ENCODE measurements at places on chromosomes 6 and 20.

DNA sequence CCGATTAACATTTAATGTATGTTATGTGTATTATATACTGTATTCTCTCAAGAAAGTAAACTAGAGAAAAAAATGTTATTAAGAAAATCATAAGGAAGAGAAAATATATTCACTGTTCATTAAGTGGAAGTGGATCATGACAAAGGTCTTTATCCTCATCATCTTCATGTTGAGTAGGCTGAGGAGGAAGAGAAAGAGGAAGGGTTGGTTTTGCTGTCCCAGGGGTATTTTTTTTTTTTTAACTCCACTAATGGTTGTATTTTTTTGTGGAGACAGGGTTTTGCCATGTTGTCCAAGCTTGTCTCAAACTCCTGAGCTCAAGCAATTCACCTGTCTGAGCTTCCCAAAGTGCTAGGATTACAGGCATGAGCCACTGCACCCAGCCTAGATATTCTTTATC lies 11.0 kb downstream of the ECT2L start:
- no peak for DNase-seq

- no peak for DNase-seq
Observed at GRCh38 chr6:104940238-104940892, 16.5 kb upstream of the LIN28B start.

DNA sequence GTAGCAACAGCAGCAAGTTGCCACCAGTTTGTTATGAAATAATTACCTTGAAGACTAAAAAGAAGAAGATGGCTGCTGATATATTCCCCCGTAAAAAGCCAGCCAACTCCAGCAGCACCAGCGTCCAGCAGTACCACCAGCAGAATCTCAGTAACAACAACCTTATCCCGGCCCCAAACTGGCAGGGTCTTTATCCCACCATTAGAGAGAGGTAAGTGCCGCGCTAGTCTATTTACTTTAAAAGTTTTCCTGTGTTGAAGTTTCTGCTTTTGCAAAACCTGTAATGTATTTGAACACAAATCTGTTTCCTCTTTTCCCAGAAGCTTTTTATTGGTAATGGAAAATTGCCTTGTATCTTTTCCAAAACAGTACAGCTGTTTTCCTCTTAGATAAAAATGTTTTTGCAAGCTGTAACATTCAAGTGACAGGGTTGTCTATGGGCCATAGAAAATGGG lies 725 bp downstream of the BTBD3 start:
- DNase-seq = no peak

- DNase-seq = no peak
Observed at GRCh38 chr20:49916146-49917002, 1.0 kb upstream of the SPATA2 start.

DNA sequence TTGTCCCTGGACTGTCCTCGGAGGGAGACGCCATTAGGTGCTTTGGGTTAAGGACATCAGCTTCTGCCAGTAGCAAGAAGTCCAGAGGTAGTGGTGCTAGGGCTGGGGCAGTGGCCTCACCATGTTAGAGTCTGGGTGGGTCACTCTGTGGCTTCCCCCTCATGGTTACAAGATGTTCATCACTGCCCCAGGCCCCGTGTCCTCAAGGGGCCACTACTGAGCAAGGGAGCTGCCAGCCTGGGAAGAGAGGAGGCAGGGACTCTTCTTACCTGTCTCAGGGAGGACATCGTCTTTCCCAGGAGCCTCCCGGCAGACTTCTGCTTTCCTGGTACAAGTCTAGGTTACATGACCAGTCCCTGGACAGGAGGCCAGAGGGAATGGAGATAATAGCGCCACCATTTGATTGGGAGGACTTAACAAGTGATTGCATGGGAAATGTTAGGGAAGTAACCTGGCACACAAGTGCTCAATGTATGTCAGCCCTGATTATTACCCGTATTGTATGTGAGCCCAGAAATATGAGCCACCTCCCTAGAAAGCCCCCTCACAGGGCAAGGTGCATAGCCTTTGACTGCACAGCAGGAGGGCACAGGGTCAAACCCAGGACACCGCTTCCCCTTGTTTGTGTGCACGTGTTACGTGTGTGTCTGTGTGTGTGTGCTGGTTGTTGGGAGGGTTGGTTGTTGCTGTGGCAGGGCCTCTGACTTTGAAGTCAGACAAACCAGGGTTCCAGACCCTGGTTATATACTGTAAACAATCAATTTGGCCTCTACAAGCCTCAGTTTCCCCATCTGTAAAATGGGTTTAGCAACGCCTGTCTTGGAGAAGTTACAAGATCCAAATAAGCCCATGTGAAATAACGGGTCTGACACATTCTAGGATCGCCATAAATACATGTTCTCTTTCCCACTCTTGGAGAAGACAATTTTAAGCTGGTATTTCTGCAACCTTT lies 30.0 kb downstream of the SIRPA start:
- no peak for DNase-seq

DNA sequence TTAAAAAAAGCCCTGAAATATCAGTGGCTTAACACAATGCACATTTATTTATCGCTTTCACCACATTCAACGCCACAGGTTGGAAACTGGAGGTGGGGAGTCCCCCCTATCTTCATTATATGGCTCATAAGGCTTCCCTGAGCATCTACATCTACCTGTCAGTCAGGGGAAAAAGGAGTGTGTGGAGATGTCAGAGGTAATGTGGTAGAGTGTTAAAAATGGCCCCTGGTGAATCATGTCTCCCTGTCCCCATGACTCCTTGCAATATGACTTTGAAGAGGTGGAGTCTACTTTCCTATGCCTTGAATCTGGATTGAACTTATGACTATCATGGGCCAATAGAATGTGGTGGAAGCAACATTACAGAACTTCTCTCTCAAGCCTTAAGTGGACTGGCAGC lies 65.5 kb upstream of the BTBD3 start:
- no peak for DNase-seq

- DNase-seq = no peak
Observed at GRCh38 chr20:47175493-47175892, 181.0 kb downstream of the ZMYND8 start.

DNA sequence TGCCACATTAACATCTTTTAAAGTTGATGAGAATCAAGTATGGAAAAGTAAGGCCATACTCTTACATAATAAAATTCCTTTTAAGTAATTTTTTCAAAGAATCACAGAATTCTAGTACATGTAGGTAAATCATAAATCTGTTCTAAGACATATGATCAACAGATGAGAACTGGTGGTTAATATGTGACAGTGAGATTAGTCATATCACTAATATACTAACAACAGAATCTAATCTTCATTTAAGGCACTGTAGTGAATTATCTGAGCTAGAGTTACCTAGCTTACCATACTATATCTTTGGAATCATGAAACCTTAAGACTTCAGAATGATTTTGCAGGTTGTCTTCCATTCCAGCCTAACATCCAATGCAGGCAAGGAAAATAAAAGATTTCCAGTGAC lies 11.6 kb downstream of the PLN start:
- DNase-seq = no peak

DNA sequence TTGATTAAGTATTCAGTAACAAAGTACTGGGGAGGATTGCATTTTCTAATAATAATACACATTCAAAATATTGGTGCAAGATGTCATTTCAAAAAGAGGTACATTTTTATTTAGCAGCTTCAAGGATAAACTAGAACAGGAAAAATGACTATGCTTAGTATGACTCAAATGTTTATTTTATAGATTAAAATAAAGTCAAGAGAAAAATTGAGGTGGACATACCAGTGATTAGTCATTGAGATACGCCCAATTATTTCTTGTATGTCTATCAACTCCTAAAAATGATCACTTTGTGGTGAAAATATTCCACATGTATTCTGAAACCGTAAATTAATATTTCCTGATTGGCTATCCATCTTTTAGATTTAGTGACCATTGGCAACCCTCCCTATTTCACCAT lies 96.7 kb downstream of the PHF3 start:
- no peak for DNase-seq

GRCh38 chr6:170553534-170554012 lies 466 bp upstream of the PSMB1 start:
- no peak for DNase-seq

- no peak for DNase-seq
Observed at GRCh38 chr20:13140201-13140600, 80.9 kb upstream of the ISM1 start.

GRCh38 chr6:89289710-89290109 lies 25.4 kb downstream of the GABRR2 start:
- no peak for DNase-seq

DNA sequence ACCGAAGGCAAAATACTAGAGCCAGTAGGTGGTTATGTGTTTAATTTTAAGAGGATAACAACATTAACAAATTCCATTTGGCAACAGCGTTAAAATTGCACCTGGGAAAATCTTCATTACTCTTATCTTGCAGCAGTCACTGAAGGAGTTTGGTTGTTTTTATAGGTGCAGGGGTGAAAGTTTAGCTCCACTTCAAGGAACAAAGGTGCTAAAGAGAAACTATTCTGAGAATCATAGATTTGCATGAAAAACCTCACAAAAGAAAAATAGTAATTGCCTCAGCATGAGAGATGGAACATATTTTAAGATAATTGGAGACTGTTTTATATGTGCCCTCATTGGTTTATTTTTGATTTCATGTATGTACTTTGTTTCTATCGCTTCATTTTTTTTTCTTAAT lies 444.4 kb downstream of the UTRN start:
- DNase-seq = no peak

GRCh38 chr20:44586289-44586911 lies 4.0 kb downstream of the PKIG start:
- DNase-seq = no peak

GRCh38 chr6:130697271-130697994 lies 129.8 kb upstream of the SMLR1 start:
- peak; percentile 48 for DNase-seq

- DNase-seq = no peak
Observed at GRCh38 chr20:44618318-44618731, 33.2 kb downstream of the ADA start.

GRCh38 chr20:18705490-18705889 lies 108.1 kb upstream of the SCP2D1 start:
- no peak for DNase-seq

DNA sequence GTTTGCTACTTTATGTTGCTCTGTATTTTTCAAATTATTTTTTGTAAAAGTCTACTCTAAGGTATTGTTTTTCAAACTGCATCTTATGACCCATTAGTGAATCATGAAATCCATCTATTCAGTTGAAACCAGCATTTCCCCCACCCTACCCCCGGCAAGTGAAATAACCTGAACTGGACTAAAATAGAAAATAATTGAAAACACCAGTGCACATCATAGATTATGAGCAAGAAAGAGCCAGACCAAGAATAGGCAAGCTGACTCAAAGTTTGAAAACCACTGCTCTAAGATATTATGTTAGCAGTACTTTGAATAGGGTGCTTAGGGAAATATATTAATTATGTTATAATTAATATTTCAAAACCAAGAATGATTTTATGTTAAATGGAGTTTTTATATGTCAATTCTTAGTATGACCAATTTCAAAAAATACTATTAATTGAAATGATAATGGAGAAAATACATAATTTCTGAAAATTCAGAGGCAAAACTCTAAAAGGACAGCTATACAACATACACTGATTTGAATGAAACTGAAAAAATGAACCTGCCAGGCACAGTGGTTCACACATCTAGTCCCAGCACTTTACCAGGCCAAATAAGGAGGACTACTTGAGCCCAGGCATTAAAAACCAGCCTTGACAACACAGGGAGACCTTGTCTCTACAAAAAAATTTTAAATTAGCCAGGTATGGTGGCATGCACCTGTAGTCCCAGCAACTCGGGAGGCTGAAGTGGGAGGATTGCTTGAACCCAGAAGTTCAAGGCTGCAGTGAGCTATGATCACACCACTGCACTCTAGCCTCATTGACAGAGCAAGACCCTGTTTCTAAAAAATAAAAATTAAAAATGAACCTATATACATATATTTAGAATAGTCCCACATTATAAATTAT lies 112.0 kb downstream of the CDK19 start:
- no peak for DNase-seq

- DNase-seq = no peak
Observed at GRCh38 chr6:3669916-3670315, 81.6 kb downstream of the PXDC1 start.

DNA sequence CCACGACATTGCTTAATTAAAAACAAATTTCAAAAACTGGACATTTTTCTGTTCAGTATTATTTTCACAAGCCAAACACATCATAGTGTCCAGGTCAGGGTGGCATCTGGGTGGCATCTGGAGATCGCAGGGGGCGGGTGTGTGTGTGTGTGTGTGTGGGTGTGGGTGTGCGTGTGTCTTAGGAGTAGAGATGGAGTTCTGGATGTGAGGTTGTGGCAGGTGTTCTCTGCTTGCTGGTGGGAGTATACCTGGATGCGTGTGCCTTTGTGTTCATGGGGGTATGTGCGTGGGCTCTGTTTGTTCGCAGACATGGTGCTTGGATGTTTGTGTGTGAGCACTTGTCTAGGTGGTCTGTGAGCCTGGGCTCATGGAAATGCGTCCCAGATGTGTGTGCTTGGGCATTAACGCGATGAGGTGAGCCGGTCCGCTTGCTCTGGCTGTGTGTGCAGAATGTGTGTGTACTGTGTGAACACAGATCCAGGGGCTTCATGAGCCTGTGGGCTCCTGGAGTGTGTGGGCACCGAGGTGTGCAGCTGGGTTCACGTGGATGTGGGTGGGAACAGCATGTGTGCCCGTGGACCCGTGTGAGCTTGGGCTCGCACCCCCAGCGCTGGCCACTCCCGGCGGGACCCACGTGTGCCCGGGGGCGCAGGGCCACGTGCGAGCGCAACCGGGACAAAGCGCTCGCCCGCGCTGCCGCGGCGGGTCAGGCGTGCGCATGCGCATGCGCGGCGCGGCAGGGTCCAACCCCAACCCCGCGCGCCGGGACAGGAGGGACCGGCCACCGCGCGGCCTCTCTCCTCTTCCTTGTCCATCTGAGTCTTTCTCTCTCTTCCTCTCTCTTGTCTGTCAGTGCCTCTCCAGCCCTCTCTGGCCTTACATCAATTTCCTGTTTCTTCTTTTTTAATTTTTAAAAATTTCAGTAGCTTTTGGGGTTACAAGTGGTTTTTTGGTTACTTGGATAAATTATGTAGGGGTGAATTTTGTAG lies 60.4 kb downstream of the SRC start:
- DNase-seq = no peak

DNA sequence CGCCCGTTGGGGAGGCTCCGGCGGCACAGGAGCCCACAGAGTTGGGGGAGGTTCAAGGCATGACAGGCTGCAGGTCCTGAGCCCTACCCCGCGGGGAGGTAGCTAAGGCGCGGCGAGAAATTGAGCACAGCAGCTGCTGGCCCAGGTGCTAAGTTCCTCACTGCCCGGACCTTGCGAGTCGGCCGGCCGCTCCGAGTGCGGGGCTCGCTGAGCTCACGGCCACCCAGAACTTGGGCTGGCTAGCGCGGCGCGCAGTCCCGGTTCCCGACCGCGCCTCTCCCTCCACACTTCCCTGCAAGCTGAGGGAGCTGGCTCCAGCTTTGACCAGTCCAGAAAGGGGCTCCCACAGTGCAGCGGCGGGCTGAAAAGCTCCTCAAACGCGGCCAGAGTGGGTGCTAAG lies 23.9 kb upstream of the KIF13A start:
- no peak for DNase-seq

GRCh38 chr6:17497535-17498095 lies 102.5 kb upstream of the FAM8A1 start:
- DNase-seq = no peak

GRCh38 chr6:122609881-122610689 lies at the start of gene PKIB:
Gene PKIB (plus strand): TSS chr6:122610405. CDS start chr6:122717795, 107,390 bp downstream.
- peak; percentile 82 for DNase-seq

- no peak for DNase-seq
Observed at GRCh38 chr6:15434823-15435380, 189.0 kb downstream of the JARID2 start.

All from SHP77 treated with DMSO at 0.1 percent for 48 hours (cell line).